ENCODE measurements at places on chromosomes 5 and 9.

DNA sequence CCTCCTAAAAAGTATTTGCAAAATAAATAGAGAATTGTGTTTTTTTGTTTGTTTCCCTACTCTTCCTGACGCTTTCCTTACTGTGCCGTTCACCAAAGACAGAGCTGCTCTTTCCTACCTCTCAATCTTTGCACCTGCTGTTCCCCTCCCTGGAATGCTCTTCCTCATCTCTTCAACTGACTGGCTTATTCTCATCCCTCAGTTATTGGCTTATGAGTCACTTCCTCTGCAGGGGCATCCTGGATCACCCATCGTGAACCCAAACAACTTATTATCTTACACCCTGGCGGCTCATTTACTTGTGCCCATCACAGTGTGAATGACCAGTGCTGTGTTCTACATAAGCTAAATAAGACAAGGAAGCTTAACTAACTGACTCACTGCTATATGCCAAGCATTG lies 36.1 kb upstream of the CCNG1 start:
- DNase-seq = no peak

DNA sequence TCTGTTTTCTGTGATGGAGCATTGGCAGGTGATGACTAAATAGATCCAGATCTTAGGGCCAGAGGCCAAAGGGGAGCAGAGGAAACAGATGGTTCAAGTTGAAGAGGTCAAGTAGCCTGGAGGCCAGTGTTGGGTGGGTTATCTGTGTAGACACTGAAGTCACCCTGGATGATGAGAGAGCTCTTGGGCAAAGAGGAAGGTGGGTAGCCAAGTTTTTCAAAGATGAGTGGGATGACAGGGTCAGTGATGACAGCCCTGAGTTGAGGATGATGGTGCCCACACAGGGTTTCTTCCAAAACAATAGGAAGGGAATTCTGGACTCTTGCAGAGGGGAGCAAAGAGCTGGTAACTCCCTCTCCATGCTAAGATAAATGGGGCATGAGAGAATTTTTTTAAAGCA lies 76.6 kb downstream of the CD180 start:
- DNase-seq = no peak

DNA sequence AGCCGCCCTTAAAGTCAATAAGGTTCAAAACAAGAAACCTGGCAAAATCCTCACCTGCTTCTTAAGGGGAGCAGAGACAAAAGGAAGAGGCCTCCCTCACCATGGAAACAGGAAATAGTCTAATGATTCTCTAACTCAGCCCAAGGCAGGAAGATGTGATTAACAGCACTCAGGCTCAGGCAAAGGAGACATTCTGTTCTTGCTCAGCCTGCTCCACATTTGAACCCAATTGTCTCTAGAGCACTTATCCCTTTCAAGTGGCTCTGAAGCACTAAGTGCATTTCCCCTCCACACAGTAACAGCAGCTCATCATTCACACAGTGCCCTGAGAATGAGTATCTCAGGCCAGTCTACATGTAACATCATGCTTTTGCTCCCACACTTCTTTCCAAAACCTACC lies 72.3 kb downstream of the NIPSNAP3B start:
- no peak for DNase-seq

DNA sequence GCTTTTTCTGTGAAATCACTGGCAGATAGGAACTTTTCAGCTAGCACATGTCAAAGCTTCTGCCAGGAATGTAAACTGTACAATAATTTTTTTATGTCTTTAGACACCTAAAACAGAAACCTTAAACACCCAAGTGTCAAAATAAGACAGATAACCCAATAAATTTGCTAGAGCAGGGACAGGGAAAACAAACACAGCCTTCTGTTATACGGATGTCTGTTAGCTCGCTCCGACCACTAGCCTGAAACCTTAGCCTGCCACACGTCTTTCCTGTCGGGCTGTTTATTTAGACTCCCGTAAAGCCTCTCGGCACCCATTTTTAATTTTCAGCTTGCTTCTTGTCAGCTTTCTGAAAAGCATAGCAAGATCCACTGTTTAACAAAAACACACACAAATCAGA lies 355.4 kb upstream of the SLC24A2 start:
- DNase-seq = no peak

- no peak for DNase-seq
These were observed 395.0 kb downstream of the MLLT3 start for GRCh38 chr9:20227166-20227874.

DNA sequence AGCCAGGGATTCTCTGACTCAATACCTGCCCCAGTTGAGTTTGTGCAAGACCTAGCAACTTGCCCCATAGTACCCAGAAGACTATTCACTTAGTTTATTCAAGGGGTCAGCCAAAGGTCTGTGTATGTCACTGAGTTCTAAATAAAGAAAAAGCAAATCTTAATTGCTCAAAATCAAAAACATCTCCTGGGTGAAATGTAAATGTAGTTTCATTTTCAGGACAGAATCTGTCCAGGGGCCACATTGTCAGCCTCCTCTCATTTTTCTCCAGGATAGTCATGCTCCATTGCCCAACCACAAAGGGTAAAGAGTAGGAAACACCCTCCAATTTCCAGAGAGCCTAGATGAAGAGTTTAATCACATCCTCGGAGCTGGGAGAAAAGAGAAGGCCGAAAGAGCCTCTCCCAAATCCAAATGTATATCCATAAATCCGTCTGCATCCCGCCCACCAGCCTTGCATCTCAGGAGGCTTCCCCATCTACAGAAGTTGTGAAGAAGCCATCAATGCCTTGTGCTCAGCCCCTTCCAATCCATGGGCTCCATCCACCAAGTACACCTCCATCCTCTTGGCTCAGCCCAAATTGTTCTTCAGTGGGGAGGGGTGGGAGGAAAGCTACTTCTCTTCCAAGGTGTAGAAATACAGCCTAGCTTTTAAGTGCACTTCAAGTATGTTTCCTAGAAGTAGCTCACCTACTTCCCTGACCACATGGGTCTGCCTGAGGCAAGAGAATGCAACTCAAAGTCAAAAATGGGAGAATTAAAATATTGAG lies 26.9 kb downstream of the ADAM19 start:
- no peak for DNase-seq

GRCh38 chr9:79492092-79493009 lies 79.4 kb upstream of the TLE4 start:
- DNase-seq = no peak

DNA sequence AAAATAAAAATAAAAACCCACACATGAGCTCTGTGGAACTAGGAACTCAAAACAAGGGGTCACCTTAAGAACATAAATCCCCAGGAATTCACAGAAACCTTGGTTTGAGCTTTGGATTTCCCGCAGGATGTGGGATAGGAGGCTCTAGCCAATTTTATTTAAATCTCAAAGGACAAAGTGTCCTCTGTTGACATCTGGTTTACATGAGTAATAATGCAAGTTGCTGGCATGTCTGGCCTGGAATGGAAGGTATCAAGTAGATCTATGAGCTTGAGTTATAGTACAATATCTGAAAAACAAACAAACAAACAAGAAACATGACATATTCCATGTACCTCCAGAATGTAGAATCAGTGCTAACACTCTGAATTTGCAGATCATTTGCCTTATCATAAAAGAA lies 94.2 kb upstream of the SLIT3 start:
- no peak for DNase-seq

DNA sequence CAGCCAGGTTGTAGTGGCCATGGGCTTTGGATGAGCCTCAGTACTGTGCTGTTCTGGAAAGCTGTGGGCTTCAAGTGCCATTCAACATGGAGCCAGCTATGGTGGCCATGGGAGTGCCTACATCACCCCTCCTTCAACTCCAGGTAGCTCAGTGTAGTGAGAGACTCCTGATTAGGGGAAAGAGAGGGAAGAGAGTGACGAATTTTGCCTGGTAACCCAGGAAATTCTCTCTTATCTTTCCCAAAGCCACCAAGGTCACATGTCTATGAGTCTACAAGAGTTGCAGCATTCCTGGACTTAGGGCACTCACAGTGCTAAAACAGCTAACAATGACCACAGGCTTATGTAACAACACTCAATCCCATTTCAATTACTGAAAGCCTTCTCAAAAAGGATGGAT lies 81.7 kb upstream of the SPTLC1 start:
- DNase-seq = no peak

- no peak for DNase-seq
These were observed 32.9 kb downstream of the FCHO2 start for GRCh38 chr5:72988769-72989168.

- peak; percentile 91 for DNase-seq
These were observed 235.3 kb downstream of the SYK start for GRCh38 chr9:91036826-91037510.

DNA sequence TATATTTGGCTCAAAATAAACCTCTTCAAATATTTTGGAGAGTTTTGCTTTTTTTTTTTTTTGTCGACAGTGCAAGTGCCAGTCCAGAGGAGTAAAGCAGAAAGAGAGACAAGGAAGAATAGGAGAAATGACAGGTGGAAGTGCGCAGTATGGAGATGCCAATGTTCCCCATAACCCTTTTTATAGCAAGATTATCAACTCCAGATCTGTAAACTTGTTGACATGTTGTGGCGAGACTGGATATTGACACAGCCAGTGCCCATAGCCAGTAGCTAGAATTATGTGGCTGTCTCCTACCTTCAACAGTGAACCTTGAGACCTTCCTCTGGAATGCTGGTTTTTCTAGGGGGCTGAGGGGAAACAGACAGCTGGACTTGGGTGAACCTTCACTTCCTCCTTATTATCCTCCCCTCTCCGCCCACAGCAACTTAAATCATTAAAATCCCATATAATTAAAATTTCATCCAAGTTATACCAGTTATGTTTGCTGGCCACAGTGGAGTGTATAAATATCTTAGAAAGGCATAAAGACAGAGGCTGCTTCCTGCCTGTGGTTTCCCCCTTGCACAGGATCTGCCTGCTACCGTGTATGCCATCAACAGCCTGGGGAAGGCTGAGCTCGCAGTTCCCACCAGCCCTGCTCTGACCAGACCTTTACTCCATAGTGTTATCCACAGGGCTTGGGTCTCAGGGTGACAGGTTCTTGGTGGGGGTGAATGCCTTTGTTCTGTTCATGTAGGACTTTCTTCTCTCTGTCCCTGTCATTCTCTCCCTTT lies 112.3 kb upstream of the ANKH start:
- no peak for DNase-seq

DNA sequence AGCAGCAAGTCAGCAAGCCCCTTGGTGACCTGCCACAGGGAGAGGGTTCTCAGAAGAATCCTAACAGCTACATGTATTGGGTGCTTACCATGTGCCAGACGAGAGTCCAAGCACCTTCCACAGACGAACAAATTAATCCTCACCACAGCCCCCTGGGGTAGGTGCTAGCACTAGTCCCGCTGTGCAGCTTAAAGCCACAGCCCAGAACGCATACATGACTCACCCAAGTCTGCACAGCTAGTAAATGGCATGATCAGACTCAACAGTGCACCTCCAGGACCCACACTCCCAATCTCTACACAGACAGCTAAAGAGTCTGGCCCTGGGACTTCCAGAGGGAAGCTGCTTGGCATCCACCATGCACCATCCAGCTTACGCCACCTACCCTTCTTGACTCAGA lies 111.5 kb downstream of the PAX5 start:
- DNase-seq = no peak

- DNase-seq = no peak
These were observed 250.4 kb upstream of the IRX1 start for GRCh38 chr5:3345195-3345594.

DNA sequence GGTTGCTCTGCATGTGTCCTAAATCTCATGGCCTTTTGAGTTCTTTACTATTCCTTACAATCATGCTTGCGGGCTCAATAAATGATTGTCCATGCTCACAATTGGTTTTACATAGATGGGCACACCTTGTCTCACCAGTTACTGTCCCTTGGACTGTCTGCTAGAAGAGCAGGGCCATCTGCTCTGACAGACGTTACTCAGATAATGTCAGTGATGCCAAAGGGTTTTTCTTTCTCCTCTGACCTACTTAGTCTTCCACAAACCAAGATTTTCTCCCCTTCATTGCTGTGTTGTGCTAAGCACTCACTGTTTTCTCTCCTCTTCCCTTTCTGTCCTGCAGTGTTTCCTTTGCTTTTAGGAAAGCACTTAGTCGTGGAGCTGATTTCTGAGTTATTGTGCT lies 562.3 kb downstream of the KIF4B start:
- DNase-seq = no peak

DNA sequence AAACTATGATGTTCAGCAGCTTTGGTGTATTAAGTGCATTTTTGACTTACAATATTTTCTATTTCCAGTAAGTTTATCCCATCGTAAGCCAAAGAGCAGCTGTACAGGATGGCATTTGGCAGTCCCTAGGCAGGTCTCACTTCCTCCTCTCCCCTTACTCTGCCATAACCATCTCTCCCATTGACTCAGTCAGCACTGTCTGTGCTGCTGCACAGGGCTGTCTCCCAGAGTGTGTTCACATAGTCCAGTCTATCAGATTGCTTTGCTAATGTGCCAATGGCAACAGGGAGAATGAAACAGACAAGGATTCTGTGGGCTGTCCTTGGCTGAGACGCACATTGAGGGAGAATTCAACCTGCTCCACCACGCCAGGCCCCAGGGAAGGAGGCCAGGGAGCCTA lies 47.0 kb upstream of the CAST start:
- DNase-seq = no peak

DNA sequence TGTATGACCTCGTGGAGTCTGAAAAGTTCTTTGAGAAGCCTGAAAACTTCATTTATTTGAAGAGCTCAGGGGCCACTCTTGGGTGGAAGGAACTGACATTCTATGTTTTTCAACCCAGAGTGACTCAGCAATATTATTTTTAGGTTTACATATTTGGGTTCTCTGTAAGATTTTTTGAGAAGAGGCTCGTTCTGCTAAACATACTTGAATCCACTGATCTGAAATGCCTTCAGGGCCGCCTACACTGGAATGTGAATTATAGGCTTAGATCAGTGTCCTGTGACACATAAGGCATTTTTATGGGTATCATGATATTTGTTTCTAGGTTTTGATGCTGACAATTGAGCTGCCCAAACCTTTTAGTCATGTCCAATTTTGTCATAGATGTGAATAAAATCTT lies 86.2 kb downstream of the PSAT1 start:
- no peak for DNase-seq

GRCh38 chr9:135848341-135849047 lies 58.9 kb downstream of the CAMSAP1 start:
- DNase-seq = no peak

DNA sequence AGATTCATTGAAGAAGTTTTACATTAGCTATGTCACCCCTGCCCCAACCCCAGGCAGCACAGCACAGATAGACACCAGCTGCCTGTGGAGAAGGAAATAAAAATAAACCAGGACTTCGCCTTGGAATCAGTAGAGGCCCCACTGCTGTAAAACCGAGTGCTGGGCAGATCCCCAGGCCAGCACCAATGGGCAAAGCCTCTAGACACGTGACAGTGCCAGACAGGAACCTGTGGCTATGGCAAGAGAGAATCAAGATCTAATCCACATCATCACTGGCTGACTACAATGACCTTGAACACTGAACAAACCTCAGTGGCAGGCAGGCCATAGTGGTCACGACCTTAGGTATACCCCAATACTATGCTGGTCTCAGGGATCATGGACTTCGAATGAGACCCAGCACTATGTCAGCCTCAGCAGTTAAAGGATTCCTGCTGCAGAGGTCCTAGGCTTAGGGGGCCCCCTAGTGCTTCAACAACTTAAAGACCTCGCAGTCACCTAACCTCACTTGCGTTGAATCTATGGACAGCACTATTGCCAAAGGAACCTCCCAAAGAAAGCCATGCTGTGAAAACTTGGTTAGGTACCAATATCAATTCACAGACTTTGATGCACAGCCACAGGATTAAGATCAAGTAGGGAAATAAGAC lies 2118.6 kb upstream of the C9orf72 start:
- no peak for DNase-seq

All from ureter (tissue), 1 donor.